ENCODE measurements at places on chromosomes 3 and 15. TPM values are rescaled to one million over a fixed set of nuclear protein-coding genes. Genes with fewer than 3 reads are reported as not detected.

SAMD7 gene
- not detected for total RNA-seq

RBM15B gene
- total RNA-seq, result 7.7 TPM

FBXO40 gene
- total RNA-seq, result not detected

CCR8 gene
- not detected for total RNA-seq

LRRK1 gene
- 0.20 TPM for total RNA-seq

All from M059J (cell line).